ENCODE measurements at places on chromosomes 2 and 18. TPM values are rescaled to one million over a fixed set of nuclear protein-coding genes. Genes with fewer than 3 reads are reported as not detected.

The SF3B6 gene
- total RNA-seq = 244 TPM

The TRIM43 gene
- not detected for total RNA-seq

The TRAF3IP1 gene
- total RNA-seq = 8.8 TPM

The CYBRD1 gene
- 14.0 TPM for total RNA-seq

The RAX gene
- not detected for total RNA-seq

The LYPD6B gene
- not detected for total RNA-seq

The CCDC85A gene
- total RNA-seq = 20.5 TPM

The ADRA2B gene
- not detected for total RNA-seq

The CSRNP3 gene
- total RNA-seq = 0.46 TPM

The CAPN14 gene
- total RNA-seq = under 0.01 TPM

The EN1 gene
- total RNA-seq = not detected

The IGFBP5 gene
- total RNA-seq = 5.9 TPM

The TIGD1 gene
- 1.6 TPM for total RNA-seq

The TCF23 gene
- total RNA-seq = not detected

The COPS9 gene
- total RNA-seq = 159 TPM

The TTLL4 gene
- total RNA-seq = 5.2 TPM

The DUSP2 gene
- 0.65 TPM for total RNA-seq

The MRPS9 gene
- 31.8 TPM for total RNA-seq

The DNPEP gene
- 60.8 TPM for total RNA-seq

The TANC1 gene
- 53.0 TPM for total RNA-seq

The MLPH gene
- total RNA-seq = not detected

The POLE4 gene
- 18.5 TPM for total RNA-seq

The MC5R gene
- not detected for total RNA-seq

The TLX2 gene
- not detected for total RNA-seq

The HDAC4 gene
- 11.7 TPM for total RNA-seq

The ARHGEF4 gene
- not detected for total RNA-seq

The CRIM1 gene
- total RNA-seq = 744 TPM

The NAT8 gene
- total RNA-seq = not detected

The CXXC1 gene
- total RNA-seq = 39.3 TPM

The NMUR1 gene
- total RNA-seq = not detected

The SERPINB13 gene
- not detected for total RNA-seq

The DSG4 gene
- not detected for total RNA-seq

The SULT1C2 gene
- not detected for total RNA-seq

The NETO1 gene
- not detected for total RNA-seq

The C2orf66 gene
- not detected for total RNA-seq

The SNTG2 gene
- total RNA-seq = not detected

The LRATD1 gene
- not detected for total RNA-seq

The MAPK4 gene
- total RNA-seq = not detected

The TACR1 gene
- not detected for total RNA-seq

The VAMP8 gene
- 34.1 TPM for total RNA-seq

The METTL5 gene
- 61.4 TPM for total RNA-seq

The MARCHF7 gene
- 172 TPM for total RNA-seq

The CFAP65 gene
- not detected for total RNA-seq

The LDLRAD4 gene
- 0.65 TPM for total RNA-seq

The TMEM200C gene
- total RNA-seq = 2.3 TPM

The ANXA4 gene
- total RNA-seq = 17.5 TPM

The ANKRD30BL gene
- total RNA-seq = not detected

The CHST9 gene
- not detected for total RNA-seq

The CGREF1 gene
- 4.7 TPM for total RNA-seq

The CIB4 gene
- total RNA-seq = not detected

The PLEK gene
- total RNA-seq = under 0.01 TPM

The LYG2 gene
- not detected for total RNA-seq

The INO80D gene
- 3.6 TPM for total RNA-seq

The ZBTB7C gene
- not detected for total RNA-seq

The SCN9A gene
- 2.6 TPM for total RNA-seq

The IL37 gene
- total RNA-seq = not detected

The INO80C gene
- 19.6 TPM for total RNA-seq
